ENCODE measurements at places on chromosomes 5 and 9.

DNA sequence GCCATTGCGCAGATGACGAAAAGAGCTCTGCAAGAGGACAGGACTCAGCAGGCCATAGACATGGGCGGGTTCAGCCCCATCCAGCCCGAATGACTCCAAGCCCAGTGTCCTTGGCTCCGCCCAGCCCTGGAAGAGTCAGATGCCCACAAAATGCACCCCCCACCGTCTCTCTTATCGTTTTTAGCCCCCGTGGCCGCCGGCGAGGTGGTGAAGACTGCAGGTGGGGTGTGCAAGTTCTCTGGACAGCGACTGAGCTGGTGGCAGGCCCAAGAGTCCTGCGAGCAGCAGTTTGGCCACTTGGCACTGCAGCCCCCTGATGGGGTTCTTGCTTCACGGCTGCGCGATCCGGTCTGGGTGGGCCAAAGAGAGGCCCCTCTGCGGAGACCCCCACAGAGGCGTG lies 2.1 kb downstream of the ADGRD2 start:
- DNase-seq: no peak

DNA sequence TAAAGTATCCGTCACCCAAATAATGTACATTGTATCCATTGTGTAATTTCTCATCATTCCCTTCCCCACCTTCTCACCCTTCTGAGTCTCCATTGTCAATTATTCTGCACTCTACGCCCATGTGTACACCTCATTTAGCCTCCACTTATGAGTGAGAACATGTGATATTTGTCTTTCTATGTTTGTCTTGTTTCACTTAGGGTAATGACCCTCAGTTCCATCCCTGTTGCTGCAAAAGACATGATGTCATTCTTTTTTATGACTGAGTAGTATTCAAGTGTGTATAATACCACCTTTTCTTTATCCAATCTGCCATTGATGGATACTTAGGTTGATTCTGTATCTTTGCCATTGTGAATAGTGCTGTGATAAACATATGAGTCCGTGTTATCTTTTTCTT lies 4.9 kb upstream of the SPATA31C2 start:
- DNase-seq: no peak

- DNase-seq: peak; percentile 84
Measured at GRCh38 chr9:98132806-98133631, 14.0 kb upstream of the TRIM14 start.

DNA sequence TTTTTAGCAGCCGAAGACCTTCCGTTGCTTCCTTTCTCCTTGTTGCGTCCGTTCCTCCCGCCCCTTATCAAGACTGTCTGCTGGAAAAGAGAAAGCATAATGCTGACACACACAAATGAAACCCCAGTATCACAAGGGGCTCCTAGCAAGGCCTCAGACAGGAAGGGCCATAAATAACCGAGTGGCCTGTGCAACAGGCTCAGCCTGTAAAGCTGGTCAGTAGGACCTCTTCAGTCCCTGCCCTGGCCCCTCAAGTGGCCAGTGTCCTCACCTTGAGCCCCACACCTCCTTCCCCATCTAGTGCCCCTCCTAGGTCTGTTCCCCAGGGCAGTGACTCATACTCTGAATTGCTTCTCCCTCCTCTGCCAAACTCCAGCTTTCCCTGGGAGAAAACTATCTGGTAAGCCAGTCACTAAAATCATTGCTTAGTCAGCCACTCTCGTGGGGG lies 174.6 kb upstream of the IL12B start:
- no peak for DNase-seq

DNA sequence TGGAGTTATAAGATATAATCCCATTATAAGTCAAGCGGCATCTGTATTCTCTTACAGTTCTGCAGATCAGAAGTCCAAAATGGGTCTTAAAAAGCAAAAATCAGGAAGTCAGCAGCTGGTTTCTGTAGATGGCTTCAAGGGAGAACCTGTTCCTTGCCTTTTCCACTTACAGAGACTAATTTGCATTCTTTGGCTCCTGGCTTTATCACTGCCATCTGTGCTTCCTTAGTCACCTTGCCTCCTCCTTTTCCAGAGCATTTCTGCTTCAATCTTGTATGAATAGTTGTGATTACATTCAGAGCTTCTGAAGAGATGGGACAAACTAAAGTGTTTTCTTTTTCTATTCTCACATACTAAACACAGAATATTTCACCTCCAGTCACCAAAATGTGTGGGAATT lies 647.3 kb upstream of the GRAMD2B start:
- peak; percentile 3 for DNase-seq

Data from NCI-H524 treated with DMSO at 0.1 percent for 48 hours (cell line).